ENCODE measurements at places on chromosomes 7 and 10. TPM values are rescaled to one million over a fixed set of nuclear protein-coding genes. Genes with fewer than 3 reads are reported as not detected.
A peak's percentile ranks its signal among the peaks of the same experiment; 100 is the strongest.

The CACUL1 gene
- total RNA-seq, result 31.9 TPM

DNA sequence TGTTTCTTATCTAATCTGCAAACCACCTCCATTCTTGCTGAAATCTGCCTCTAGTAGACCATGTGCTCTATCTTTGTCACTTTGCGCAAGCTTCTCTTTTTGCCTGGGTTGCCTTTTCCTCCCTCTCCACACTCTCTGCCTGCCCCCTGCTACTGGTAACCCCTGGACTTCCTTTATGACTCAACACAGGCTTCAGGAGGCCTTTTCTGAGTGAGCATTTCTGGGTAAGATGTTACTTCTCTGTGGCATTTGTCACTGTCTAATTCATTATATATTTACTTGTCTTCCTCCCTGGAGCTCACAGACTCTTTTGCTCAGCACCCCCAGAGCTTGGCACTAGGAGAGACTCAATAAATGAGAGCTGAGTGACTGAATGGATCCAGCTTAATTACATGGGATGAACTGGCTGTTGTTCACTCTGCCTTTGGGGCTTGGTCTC is 8.4 kb downstream of the GOLGA7B start:
- peak; percentile 33 for DNase-seq
- no peak overlapping the region for H3K4me3 ChIP-seq
- H3K27ac ChIP-seq, result no peak overlapping the region
- H3K36me3 ChIP-seq, result no peaks in the 10 kb centered on the region
- H3K4me1 ChIP-seq, result no peaks in the 10 kb centered on the region

DNA sequence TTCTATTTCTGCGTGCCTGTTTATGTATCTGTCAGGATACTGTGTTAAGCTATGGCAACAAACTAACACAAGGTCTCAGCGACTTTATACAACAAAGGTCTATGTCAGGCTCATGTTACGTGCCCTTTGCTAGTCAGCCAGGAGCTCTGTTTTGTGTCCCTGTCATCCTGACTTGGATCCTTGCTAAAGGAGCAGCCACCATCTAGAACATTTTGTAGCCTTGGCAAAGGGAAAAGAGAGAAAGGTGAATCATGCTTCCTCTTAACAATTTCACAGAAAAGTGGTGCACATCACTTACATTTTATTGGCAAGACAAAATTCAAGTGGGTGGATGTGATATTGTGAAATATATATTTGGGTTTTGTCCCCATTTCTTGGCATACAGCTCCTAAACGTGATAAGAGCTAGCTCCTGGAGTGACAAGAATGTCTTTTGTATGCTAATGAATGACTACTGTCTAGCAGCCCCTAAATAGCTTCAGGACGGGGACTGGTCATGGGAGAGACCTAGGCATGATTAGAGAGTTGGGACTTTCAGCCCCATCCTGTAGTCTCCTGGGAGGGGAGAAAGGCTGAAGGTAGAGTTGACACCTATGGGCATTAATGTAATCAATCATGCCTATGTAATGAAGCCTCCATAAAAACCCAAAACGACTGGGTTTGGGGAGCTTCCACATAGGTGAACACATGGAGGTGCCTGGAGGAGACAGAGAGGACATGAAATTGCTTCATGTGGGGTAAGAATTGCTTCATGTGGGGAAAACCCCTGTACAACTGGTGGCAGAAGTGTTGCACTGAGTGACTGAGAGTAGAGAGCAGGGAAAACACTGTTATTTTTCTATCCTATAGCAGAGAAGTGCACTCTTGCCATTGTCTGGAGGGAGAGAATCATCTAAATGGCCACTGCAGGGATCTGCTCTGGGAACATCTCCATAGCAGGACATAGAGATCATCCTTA is 33.0 kb downstream of the MRPL32 start:
- H3K27me3 ChIP-seq, result no peaks in the 10 kb centered on the region
- no peak for DNase-seq
- H3K4me1 ChIP-seq, result no peaks in the 10 kb centered on the region
- H3K4me3 ChIP-seq, result no peak overlapping the region
- no peaks in the 10 kb centered on the region for H3K36me3 ChIP-seq
- H3K27ac ChIP-seq, result no peak overlapping the region

- DNase-seq, result peak; percentile 81
- H3K36me3 ChIP-seq, result no peaks in the 10 kb centered on the region
- H3K4me1 ChIP-seq, result peaks cover 68% of the 10 kb centered on the region
- no peak overlapping the region for H3K4me3 ChIP-seq
Observed at GRCh38 chr7:108413782-108414492, 42.3 kb downstream of the NRCAM start.

DNA sequence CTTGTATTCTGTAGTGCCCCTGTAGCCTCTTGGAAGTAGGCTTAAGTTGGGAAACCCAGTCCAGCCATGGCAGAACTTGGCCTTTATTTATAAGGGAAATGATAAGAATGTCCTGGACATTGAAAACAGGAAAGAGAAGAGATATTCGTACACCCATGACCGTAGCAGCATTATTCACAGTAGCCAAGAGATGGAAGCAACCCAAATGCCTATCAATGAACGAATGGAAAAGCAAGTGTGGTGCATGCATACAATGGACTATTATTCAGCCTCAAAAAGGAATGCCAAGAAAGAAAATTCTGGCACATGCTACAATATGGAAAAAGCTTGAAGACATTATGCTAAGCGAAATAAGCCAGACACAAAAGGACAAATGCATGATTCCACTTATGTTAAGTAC is 315.3 kb downstream of the CXCL12 start:
- H3K4me1 ChIP-seq, result no peaks in the 10 kb centered on the region
- H3K27me3 ChIP-seq, result no peaks in the 10 kb centered on the region
- no peak for DNase-seq
- H3K4me3 ChIP-seq, result no peak overlapping the region
- H3K27ac ChIP-seq, result no peak overlapping the region
